C1 segment of cervical spinal cord (tissue), 14 donors: ENCODE measurements at places on chromosomes 6 and 20.

DNA sequence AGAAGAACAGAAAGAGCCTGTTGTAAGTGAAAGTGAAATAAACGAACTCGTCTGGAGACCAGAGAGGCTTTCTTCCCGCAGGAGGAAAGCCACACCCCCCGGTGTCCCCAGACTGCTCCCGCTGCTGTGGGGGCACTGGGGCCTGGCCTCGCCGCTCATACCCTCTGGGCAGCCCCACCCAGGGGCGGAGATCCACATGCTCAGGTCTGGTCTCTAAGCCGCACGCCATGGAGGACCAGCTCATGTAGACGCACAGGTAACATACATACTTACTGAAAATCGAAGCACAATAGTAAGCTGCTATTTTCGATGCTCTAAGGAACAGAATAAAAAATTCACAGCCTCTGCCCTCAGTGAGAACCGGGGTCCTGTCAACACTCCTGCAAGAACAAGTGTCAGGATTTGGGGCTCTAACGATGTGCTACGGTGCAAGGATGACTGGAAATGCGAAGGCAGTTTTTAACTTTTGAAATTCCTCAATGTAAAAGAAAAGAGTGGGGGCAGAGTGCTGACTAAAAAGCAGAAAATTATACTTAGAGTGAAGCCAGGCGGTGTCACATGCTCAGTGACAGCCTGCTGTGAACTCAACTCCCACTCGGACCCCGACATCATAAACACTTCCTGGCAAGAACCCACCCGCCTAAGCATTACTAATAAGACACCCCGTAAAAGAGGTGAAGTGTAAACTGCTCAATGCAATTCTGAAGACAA, 110.5 kb downstream of the IRF4 start:
- DNase-seq = no peak

GRCh38 chr6:125117818-125118217, 35.8 kb upstream of the TPD52L1 start:
- DNase-seq = no peak

GRCh38 chr6:162615016-162615705, 112.4 kb downstream of the PRKN start:
- DNase-seq = no peak

DNA sequence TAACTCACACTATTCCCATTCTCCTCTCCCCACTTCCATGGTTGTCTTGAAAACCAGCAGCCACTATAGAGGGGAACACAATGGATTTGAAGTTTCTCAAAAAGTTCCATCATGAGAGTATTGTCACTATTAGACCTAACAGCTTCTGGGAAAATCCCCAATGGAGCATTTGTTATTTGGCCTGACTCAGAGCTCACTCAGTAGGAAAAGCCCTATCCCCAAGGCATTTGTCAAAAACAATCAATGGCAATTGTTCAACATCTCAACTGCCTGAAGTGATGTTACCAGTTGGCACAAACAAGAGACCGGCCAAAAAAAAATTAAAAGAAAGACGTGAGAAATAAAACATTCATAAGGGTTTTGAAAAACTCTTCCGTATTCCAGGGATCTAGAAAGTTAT, 98.8 kb downstream of the MYLK4 start:
- no peak for DNase-seq

GRCh38 chr20:49288784-49289696, 11.2 kb upstream of the ZNFX1 start:
- DNase-seq = no peak

DNA sequence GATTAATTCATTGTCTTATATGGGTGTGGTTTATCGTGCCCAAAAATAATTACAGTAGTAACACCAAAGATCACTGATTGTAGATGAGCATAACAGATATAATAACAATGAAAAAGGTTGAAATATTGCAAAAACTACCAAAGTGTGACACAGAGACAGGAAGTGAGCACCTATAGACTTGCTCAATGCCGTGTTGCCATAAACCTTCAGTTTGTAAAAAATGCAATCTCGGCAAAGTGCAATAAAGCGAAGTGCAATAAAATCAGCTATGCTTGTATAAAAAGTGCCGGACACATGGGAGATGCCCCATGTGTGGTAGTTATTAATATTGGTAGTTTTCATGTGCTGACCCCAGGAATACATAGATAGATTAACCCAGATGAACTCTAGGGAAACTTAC, 192.6 kb downstream of the NRN1 start:
- no peak for DNase-seq

DNA sequence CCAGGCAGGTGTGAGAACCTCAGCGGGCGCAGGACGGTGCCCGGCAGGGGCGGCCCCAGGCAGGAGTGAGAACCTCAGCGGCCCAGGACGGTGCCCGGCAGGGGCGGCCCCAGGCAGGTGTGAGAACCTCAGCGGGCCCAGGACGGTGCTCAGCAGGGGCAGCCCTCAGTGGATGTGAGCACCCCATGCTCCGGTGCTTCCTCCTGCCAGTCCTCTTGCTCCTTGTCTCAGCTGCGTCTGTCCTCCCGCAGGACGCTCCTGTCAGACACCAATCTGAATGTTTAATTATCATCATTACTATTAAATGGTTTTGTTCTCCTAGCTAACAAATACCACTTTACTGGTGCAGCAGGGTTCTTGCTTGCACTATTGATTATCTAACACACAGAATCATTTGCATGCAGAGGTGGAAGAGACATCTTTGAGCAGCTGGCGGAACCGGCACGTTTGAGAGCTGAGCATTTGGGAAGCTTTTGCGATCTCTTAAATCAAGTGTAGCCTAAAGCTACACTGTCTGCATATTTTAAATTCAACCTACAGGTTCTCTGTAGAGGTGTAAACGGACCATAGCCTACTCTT, 39.4 kb upstream of the DACT2 start:
- no peak for DNase-seq

- peak; percentile 82 for DNase-seq
Observed at GRCh38 chr6:44237021-44237812, 9.7 kb upstream of the HSP90AB1 start.

DNA sequence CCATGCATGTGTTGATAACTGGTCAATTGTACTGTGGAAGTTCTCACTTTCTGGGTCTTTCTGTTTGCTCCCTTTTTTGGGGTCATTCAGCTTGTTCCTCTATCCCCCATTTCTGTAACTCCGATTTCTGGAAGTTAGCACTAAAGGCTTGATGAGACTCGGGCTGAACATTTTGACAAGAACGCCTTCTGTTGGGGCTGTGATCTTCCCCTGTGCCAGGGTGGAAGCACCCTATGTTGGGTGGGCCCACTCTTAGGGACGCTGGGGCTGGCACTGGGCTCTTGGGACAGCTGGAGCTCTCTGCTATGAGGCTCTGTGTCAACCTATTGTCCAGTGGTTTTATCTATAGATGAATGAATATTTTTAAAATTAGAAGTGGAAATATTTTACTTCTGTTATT, 60.1 kb upstream of the FRMD1 start:
- no peak for DNase-seq

DNA sequence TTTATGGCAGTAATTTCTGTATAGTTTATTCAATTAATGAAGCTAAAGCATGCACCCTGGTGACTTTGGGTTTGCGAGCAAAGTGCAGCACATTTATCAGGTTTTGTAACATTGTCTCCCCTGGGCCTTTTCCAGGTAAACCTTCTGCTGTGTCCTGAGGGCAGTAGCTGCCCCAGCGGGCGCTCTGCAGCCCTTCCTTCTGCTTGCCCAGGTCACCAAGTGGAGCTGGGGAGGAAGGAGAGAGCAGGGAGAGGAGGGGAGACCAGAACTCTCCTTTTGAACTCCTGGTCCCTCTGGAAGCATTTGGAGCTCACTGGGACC, 145.6 kb downstream of the DLL1 start:
- DNase-seq = no peak

GRCh38 chr20:7057611-7058010, 290.1 kb downstream of the BMP2 start:
- no peak for DNase-seq

DNA sequence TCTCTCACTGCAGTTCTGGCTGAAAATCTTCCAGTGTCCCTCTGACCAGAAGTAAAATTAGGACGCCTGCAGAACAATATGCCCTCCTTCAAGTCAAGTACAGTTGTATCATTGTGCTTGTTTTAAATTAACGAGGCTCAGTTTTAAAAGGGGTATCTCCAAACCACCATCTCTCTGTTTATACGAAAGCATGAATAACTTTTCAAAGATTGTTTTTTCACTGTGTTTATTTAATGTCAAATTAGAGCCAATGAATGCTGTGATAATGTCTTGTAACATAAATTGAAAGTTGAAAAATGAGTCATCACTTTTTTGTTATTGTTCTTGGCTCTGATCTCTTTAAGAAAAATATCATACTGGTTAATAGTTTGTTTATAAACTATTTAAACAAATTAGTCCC, 230.7 kb upstream of the THEMIS start:
- DNase-seq = no peak

- no peak for DNase-seq
Observed at GRCh38 chr20:9506964-9507369, 7.4 kb upstream of the LAMP5 start.

DNA sequence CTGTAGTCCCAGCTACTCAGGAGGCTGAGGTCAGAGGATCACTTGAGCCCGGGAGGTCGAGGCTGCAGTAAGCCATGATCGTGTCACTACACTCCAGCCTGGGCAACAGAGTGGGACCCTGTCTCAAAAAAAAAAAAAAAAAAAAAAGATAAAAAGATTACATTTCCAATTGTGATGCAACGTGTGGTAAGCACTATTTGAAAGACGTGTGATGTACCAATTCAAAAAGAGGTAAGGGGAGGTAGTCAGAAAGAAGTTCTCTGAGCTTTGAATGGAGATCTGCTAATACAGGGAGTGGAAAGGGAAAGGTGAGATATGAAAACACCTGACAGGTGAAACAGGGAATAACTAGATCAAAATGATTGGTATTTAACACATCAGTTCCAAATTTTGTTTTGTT, 11.9 kb downstream of the GOPC start:
- no peak for DNase-seq

DNA sequence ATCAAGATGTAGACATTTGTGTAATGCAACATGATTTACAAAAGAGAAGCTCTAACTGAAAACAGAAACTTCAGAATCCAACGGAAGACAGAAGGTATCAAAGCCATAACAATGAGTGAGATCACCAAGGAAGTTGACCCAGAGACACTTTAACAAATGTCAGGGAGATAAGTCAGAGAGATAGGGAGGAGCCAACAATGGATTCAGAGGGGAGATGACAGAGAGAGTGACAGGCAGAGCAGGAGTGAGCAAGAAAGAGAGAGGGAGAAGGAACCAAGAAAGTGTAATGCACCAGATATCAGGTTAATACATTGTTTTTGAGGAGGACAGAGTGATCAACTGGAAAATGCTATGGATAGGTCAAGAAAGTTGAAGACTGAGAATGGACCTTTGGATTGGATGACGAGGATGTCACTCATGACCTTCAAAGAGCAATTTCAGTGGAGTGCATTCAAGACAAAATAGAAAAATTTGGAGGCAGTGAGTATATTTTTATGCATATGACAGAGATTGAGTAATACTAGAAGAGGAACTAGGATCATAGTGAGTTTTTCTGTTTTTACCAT, 86.6 kb downstream of the TRDN start:
- no peak for DNase-seq

- no peak for DNase-seq
Observed at GRCh38 chr6:42190554-42191183, 4.1 kb downstream of the GUCA1B start.

GRCh38 chr6:37862992-37863391, 43.5 kb downstream of the ZFAND3 start:
- no peak for DNase-seq

GRCh38 chr6:47836639-47837038, 54.8 kb downstream of the OPN5 start:
- DNase-seq = no peak

- no peak for DNase-seq
Observed at GRCh38 chr20:25204550-25205276, 9.2 kb downstream of the ENTPD6 start.
